Psoas muscle (tissue), 8 donors: ENCODE measurements at places on chromosomes 6 and 20. TPM values are rescaled to one million over a fixed set of nuclear protein-coding genes. Genes with fewer than 3 reads are reported as not detected.
A peak's percentile ranks its signal among the peaks of the same experiment; 100 is the strongest.

DNA sequence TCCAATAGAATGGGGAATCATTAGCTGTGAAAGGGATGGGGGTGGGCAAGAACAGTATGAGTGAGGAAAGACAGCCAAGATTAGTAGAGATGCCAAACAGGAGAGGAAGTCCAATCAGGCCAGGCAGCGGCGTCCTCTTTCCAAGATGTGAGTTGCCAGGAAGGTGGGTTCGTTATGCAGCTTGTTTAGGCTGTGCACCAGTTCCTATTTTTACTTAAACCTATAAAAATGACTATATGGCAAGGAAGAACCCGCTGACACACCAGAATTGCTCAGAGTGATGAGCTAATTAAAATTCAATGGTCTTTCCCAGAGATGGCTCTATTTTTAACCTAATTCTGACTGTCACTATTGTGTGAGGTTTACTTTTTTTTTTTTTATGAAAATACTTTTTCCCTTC is 88.2 kb downstream of the SLC22A23 start:
- H3K27ac ChIP-seq: no peak overlapping the region
- no peak for DNase-seq
- H3K4me1 ChIP-seq: peaks cover 17% of the 10 kb centered on the region
- no peaks in the 10 kb centered on the region for H3K27me3 ChIP-seq
- no peaks in the 10 kb centered on the region for H3K36me3 ChIP-seq

GRCh38 chr6:162726947-162727321 is 632 bp downstream of the PRKN start:
- peak overlapping the region; percentile 93 for H3K27ac ChIP-seq
- H3K4me3 ChIP-seq: peak overlapping the region; percentile 90

DNA sequence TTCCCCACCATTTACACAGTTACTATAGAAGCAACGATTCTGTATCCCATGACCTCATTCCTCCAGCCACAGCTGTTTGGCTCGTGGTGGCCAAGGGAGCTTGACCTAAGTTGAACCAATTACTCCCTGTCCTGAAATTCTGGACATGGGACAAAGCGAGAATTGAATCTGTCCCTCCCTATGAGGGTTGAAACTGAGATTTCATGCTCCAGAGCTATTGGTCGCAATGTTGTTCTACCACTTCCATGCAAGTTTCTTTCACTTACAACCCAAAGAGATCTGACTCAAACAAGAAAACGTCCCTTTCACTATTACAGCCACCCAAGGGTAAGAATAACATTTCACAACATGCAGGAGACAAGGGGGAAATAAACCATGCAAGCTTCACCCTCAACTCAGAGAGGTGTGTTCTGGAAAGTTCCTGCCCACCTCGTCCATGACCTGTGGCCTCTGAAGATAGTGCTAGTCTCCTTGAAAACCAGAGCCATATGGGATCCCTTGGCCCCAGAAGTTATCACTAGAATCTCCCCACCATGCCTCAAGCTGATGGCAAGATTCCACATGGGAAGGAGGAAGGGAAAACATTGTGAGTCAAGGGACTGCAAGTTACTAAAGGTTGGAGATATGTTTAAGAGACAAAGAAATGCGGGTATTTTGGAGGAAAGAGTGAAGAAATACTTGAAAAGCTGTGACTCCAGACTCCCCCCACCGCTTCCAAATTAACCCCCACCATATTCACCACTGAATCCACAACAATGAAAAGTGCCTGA is 74.5 kb upstream of the SRSF6 start:
- no peaks in the 10 kb centered on the region for H3K27me3 ChIP-seq
- no peaks in the 10 kb centered on the region for H3K4me1 ChIP-seq
- DNase-seq: peak; percentile 60
- no peak overlapping the region for H3K27ac ChIP-seq
- H3K36me3 ChIP-seq: no peaks in the 10 kb centered on the region

DNA sequence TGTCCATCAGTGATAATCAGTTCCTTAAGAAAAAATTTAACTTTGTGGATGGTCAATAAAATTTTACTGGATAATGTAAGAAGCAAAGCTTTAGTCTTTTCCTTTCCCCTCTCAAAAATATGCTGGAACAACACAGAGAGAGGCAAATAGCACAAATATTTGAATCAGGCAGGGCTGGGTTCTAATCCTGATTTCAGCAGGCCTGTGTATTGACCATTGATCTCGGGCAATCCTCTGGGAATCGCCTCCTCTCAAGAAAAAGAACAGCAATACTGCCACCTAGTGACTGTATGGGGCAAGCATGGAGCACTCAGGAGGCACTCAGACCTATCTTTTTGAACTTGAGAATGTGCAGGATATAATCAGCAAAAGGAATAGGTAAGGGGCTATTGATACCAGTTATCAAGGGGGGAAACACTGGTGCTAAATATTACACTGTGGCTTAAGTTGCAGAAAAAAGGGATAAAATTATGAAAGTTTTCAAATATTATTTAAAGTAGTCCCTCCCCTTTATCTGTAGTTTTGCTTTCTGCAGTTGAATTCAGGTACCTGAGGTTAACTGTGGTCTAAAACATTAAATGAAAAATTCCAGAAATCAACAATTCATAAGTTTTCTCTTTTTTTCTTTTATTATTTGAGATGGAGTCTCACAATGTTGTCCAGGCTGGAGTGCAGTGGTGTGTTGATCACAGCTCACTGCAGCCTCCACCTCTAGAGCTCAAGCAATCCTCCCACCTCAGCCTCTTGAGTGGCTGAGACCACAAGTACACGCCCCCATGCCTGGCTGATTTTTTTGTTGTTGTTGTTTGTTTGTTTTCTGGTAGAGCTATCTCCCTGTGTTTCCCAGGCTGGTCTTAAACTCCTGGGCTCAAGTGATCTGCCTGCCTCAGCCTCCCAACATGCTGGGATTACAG is 91.8 kb upstream of the NHSL1 start:
- no peaks in the 10 kb centered on the region for H3K36me3 ChIP-seq
- H3K27me3 ChIP-seq: no peaks in the 10 kb centered on the region
- H3K4me3 ChIP-seq: no peak overlapping the region
- H3K27ac ChIP-seq: no peak overlapping the region
- no peaks in the 10 kb centered on the region for H3K4me1 ChIP-seq
- no peak for DNase-seq

- no peak overlapping the region for H3K4me3 ChIP-seq
- no peak for DNase-seq
- no peak overlapping the region for H3K27ac ChIP-seq
- H3K4me1 ChIP-seq: no peaks in the 10 kb centered on the region
- no peaks in the 10 kb centered on the region for H3K36me3 ChIP-seq
These were observed 114.2 kb upstream of the DUSP22 start for GRCh38 chr6:178119-178518.

DNA sequence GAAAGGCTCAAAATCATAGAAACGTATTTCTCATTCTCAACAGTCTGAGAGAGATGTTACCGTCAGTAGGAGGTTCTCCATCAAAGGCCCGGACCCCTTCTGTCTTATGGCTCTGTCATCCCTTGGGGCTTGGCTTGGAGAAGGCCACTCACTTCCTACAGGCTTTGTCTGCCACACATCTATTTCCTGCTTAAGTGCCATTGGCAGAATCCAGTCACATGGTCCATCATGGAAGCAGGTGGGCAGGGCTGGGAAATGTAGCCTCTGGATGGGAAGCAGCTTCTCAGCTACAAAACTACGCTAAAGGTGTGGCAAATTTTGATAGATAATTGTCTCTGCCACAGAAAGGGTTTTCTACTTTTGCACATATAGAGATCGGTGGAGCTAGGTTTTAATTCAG is 12.6 kb upstream of the ZFP64 start:
- H3K36me3 ChIP-seq: no peaks in the 10 kb centered on the region
- H3K27me3 ChIP-seq: no peaks in the 10 kb centered on the region
- DNase-seq: no peak
- H3K4me3 ChIP-seq: no peak overlapping the region
- H3K27ac ChIP-seq: no peak overlapping the region
- no peaks in the 10 kb centered on the region for H3K4me1 ChIP-seq

GRCh38 chr20:61482901-61483300 is 230.8 kb downstream of the CDH4 start:
- no peaks in the 10 kb centered on the region for H3K4me1 ChIP-seq
- H3K36me3 ChIP-seq: no peaks in the 10 kb centered on the region
- H3K27ac ChIP-seq: no peak overlapping the region
- H3K27me3 ChIP-seq: no peaks in the 10 kb centered on the region
- no peak overlapping the region for H3K4me3 ChIP-seq
- DNase-seq: no peak

- H3K36me3 ChIP-seq: no peaks in the 10 kb centered on the region
- H3K4me1 ChIP-seq: no peaks in the 10 kb centered on the region
- no peaks in the 10 kb centered on the region for H3K27me3 ChIP-seq
These were observed 84.2 kb upstream of the RGS17 start for GRCh38 chr6:153215242-153215641.

GRCh38 chr20:63409066-63409833 is 48.1 kb upstream of the CHRNA4 start:
- H3K27ac ChIP-seq: no peak overlapping the region
- DNase-seq: no peak
- H3K36me3 ChIP-seq: no peaks in the 10 kb centered on the region
- no peak overlapping the region for H3K4me3 ChIP-seq

GRCh38 chr6:89963391-89963790 is 69.1 kb downstream of the GJA10 start:
- no peak overlapping the region for H3K27ac ChIP-seq
- no peaks in the 10 kb centered on the region for H3K4me1 ChIP-seq

DNA sequence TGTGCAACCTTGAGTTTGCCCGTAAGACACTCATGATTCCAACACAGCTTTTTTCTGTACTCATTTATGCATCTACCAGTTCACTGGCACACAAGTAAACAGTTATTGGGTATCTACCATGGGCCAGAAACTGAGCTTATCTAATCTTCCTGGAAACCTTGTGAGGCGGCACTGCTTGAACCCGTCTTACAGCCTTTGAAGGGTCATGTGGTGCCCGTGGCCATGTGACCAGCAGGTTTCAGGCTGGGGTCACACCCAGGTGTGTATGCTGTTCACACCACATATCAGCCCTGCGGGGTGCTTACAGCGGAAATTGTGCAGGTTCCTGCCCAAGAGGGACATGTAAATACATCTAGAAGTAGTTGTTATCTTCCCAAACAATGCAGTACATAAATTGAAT is 6.1 kb downstream of the THBD start:
- no peaks in the 10 kb centered on the region for H3K36me3 ChIP-seq
- no peak overlapping the region for H3K27ac ChIP-seq
- H3K4me3 ChIP-seq: no peak overlapping the region
- peaks cover 18% of the 10 kb centered on the region for H3K4me1 ChIP-seq
- DNase-seq: no peak

DNA sequence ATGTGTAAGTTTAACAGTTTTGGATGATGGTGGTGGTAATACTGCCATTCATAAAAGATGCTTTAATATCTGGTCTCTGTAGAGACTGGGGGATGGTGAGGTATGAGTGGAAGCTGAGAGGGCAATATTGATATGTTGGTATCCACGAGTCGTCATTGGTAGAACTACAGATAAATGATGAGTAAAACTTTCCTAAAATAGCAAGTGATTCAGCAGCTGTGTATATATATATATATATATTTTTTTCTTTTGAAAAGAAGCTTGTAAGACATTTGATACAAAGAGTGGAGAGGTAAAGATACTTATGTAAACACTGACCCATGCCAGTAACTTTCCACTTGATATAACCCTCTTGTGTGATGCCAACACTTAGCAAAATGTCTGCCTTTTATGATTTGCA is 41.7 kb upstream of the CITED2 start:
- no peak for DNase-seq
- H3K27ac ChIP-seq: no peak overlapping the region
- no peaks in the 10 kb centered on the region for H3K27me3 ChIP-seq

- H3K4me3 ChIP-seq: no peak overlapping the region
- H3K4me1 ChIP-seq: peaks cover 36% of the 10 kb centered on the region
- peaks cover 24% of the 10 kb centered on the region for H3K36me3 ChIP-seq
These were observed 30.5 kb downstream of the RPRD1B start for GRCh38 chr20:38063911-38064530.

GRCh38 chr20:10635476-10636208 is 38.2 kb downstream of the JAG1 start:
- no peaks in the 10 kb centered on the region for H3K36me3 ChIP-seq
- no peak for DNase-seq

DNA sequence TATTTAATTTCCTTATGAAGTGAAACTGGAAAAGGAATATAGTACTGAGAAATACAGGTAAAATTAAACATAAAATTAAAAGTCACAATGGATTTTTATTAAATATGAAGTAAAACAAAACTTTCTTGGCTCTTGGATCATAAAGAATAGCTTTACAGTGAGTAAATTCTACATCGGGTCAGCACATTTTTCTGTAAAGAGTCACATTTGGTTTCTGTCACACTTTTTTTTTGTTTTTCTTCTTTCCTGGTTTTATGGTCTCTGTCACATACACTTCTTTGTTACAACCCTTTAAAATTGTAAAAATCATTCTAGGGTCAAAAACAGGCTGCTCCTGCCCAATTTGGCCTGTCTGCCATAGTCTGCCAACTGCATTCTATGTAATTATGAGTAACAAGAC is 254.4 kb upstream of the POU3F2 start:
- H3K27ac ChIP-seq: no peak overlapping the region
- no peaks in the 10 kb centered on the region for H3K4me1 ChIP-seq
- no peak overlapping the region for H3K4me3 ChIP-seq
- no peaks in the 10 kb centered on the region for H3K36me3 ChIP-seq

DNA sequence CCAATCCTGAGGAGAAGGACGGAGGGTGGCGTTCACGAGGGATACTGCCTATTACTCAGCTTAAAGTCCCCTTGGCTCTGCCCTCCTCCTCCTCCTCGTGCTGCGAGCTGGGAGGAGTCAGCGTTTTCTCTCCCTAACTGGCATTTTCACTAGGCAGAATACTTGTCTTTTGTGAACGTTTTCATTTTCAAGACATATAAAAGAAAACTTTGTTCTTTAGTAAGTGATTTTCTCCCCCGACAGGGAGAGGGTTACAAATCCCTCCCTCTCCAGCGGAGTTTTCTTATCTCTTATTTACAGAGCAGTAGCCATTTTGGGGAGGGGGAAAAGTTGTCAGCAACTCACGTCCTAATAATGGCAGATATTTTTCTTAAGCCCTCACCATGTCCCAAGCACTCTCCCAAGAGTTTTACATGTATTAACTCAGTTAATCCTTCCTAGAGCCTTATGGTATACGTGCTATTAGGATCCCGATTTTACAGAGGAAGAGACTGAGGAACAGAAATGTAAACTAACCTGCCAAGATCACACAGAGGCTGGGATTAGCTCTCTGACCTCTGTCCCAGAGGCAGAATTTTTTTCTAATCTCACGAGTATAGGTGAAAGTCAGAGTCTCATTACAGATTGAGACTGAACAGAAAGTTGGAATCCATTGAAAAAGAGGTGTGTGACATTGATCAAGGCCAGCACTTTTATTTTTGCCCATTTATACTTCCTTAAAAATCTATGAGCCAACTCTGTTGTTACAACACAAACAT is 30.0 kb upstream of the ZNF217 start:
- H3K4me1 ChIP-seq: peaks cover 22% of the 10 kb centered on the region
- H3K27ac ChIP-seq: peak overlapping the region; percentile 79
- no peaks in the 10 kb centered on the region for H3K27me3 ChIP-seq
- H3K36me3 ChIP-seq: no peaks in the 10 kb centered on the region
- DNase-seq: peak; percentile 57

HLA-F gene
- total RNA-seq: 16.5 TPM

RNF39 gene
- total RNA-seq: not detected

DOP1A gene
- 14.0 TPM for total RNA-seq

EFCAB8 gene
- total RNA-seq: not detected

OR12D3 gene
- not detected for total RNA-seq

DEFB121 gene
- not detected for total RNA-seq

TLDC2 gene
- total RNA-seq: not detected

LHFPL5 gene
- total RNA-seq: 0.34 TPM

PTK6 gene
- 0.06 TPM for total RNA-seq
